ENCODE measurements at places on chromosomes 2 and 18. TPM values are rescaled to one million over a fixed set of nuclear protein-coding genes. Genes with fewer than 3 reads are reported as not detected.

The SERPINB8 gene
- polyA plus RNA-seq, result 1.8 TPM

The TPO gene
- 3.8 TPM for polyA plus RNA-seq

- DNase-seq, result no peak
These were observed 462.5 kb upstream of the HS6ST1 start for GRCh38 chr2:128781166-128781565.

DNA sequence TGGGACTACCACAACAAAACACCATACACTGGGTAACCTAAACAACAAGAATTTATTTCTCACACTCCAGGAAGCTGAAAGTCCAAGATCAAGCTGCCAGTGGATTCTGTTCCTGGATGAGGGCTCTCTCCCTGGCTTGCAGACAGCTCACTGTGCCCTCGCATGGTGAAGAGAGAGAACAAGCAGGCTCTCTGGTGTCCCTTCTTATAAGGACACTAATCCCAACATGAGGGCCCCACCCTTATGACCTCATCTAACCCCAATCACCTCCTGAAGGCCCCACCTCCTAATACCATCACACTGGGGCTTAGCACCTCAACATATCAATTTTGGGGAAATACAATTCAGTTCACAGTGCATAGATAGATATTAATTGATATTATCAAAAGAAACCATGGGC, 83.5 kb downstream of the BIN1 start:
- DNase-seq, result no peak

DNA sequence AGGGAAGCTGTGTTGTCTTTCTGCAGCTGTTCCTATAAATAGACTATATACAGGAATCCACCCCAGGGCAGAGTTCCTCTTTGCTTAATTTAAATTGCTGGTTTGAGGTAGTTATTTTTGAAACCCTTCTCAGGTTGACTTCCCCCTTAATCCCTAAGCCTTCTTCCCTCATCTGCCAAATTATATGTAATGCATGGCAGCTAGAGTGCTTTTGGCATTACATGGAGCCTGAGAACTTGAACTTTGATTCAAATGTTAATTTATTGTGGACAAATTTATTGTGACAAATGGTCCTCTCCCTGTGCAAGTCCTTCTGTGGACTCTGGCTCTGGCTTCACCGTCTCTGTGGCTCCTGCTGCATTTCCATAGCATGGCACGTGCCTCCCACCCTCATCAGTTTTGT, 29.2 kb downstream of the MYO1B start:
- DNase-seq, result no peak
